ENCODE measurements at places on chromosomes 3 and 15.
A peak's percentile ranks its signal among the peaks of the same experiment; 100 is the strongest.

DNA sequence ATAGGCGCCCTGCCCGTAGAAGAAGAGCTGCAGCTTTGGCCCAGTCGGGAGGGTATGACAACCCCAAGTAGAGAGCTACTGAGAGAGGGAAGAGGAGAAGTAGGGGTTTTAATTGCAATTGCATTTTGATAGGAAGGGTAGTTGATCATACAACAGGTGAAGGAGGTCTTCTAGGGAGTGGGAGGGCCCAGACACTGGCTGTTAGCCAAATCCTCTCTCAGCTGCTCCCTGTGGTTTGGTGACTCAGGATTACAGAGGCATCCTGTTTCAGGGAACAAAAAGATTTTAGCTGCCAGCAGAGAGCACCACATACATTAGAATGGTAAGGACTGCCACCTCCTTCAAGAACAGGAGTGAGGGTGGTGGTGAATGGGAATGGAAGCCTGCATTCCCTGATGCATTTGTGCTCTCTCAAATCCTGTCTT, 408.9 kb upstream of the THBS1 start:
- DNase-seq = peak; percentile 2

DNA sequence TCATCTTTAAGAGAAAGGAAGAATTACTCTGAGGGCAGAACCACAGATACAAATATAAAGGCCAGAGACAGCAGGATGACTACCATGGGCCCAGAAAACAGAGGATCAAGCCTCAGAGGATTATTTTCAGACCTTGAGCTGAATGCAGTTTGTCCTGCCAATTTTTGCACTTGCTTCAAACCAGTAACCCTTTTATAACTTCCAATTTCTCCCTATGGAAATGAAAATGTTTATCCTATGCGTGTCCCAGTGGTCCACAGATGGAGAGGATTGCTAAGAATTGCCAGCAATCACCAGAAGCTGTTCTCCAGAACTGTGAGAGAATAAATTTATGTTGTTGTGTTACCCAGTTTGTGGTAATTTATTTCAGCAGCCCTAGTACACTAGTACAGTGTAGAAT, 26.4 kb upstream of the MME start:
- no peak for DNase-seq

DNA sequence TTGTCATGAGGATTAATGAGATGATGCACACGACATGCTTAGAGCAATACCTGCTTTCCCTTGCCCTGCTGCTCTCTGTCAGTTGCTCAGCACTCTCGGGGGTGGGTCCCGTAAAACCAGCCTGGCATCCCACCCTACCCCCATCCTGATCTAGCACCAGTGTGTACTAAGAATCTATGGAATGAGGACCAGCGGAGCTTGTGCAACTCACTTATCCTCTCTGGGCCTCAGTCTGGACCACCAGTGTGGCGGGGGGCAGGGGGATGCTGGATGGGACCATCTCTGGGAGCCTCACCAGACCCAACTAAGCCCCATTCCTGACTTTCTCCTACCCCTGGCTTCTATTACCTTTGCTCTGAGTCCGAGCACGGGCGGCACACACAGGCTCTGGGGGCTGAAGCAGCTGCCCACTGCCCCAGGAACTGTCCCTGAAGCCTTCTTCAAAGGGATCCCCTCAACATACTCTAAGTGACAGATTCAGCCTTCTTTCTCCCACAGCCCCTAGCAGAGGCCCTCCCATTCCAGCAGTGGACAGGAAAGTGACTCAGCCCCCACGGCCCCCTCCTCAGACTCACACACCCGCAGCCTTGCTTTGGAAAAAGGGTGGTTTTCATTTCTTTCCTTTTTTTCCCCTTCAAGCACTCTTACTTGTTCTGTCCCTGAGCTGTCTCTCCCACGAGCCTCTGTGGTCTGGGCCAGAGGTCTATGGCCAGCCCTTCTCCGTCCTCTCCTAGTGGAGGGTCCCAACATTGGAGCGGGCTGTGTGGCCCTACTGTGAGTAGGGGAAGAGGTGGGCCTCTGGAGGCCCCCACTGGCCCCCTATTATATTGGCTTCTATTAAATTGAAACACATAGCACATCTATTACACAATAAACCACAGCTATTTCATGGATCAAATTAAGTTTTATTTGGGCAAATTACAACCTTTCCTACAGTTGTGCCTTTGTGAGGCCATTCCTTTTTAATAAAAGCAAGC, 100.3 kb downstream of the SMAD6 start:
- DNase-seq = no peak

DNA sequence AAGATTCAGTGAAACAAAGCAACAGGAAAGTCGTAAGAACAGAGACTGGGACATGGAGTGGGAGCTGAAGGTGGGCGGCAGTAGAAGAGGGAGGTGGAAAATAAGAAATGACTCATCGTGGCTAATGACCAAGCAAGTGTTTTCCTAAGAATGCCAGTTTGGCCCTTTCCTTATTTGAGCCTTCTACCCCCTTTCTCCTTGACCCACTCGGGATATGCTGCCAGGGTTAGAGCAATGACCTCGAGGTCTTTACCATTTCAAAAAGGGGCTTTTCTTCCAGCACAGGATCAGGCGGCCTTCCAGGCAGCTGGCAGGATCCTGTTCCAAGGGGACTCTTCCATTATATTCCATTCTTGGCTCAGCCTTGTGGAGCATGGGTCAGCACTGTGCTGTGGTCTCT, 241.1 kb downstream of the RYR3 start:
- DNase-seq = no peak

DNA sequence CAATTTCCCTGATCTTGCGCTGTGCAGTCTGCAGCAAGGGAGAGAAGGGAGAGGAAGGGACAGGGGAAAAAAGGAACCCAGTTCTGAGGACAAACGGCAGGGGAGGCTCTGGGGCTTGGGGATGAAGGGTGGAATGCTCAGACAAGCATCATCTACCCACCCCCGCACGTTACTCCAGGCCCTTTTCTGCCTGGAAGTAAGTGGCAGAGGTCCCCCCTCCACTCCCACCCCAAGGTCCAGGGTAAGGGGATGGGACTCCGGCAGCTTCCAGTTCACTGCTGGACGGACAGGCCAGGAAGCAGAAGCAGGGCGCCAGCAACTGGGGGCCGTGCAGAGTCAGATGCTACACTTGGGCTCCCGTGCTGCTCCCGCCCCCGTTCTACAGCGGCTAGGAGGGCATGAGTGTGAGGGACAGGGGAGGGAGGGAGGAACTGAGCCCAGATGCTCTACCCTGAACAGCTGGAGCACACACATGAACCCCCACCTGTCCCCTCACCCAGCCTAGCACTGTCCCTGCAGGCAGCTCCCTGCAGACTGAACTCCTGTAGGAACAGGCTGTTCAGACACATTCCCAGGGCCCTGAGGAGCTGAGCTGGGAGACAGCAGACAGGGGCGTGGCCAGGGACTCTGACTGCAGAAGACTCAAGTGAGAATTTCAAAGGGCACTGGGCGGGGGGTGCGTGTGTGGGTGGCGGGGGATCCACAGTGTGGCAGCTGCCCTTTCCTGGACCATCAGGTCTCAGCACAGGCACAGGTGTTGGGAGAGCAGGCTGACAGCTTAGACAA, 59.7 kb downstream of the SENP2 start:
- no peak for DNase-seq

DNA sequence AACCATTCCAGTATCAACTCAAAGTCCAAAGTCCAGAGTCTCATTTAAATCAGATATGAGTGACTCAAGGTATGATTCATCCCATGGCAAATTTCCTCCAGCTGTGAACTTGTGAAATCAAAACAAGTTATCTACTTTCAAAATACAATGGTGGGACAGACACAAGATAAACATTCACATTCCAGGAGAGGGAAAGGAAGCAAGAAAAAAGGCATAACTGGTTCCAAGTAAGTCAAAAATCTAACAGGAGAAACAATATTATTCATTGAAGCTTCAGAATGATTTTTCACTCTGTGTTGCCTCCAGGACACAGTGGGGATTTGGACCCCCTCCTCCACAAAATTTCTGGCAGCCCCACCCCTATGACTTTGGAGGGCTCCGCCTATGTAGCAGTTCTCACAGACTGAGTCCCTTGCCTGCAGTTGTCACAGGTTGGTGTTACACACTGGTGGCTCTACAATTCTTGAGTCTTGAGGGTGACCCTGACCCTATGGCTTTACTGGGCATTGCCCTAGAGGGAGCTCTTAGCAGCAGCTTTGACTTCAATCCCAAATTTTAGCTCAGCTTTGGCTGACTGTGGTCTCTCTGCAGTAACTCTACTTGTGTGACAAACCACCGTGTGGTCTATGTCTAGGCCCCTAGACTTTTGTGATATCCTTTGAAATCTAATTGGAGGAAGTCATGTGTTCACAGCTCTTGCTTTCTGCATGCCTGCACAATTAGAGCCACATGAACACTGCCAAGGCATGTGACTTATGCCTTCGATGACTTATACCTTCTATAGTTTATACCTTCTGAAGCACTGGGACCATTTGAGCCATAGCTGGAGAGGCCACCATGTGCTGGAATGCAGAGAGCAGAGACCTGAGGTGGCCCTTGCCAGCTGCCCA, 644.2 kb downstream of the GRM7 start:
- no peak for DNase-seq

GRCh38 chr15:101573951-101574350, 78.2 kb downstream of the TM2D3 start:
- DNase-seq = no peak

- peak; percentile 52 for DNase-seq
Measured at GRCh38 chr3:53219895-53220483, 35.8 kb downstream of the TKT start.

GRCh38 chr15:78389738-78390137, 48.3 kb upstream of the IREB2 start:
- no peak for DNase-seq

DNA sequence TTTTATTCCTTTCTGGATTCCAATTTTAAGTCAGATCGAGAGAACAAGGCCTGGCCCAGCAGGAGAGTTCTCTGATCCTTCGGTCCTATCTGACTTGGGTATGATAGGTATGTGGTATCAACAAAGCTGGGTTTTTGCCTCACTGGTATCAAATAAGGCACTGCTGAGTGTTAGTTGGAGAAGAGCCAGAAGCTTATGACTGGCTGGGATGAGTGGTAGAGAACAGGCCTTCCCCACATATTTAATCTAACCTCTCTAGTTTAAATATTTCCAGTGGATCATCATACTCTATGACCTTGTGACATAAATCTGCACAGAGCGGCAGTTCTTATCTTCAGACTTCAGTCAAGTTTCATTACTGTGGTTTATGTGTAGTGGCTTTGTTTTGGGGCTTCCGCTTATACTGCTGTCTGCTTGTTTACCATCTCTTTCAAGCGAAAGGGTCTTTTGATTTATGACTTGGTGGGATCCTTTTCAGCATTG, 164.5 kb downstream of the PTPRG start:
- no peak for DNase-seq

- no peak for DNase-seq
Measured at GRCh38 chr15:33191591-33191990, 2.9 kb downstream of the FMN1 start.

- DNase-seq = no peak
Measured at GRCh38 chr3:37093481-37093880, 80.9 kb downstream of the LRRFIP2 start.

- no peak for DNase-seq
Measured at GRCh38 chr15:41218851-41219250, 11.7 kb downstream of the EXD1 start.

GRCh38 chr3:35141406-35141805, 497.9 kb upstream of the ARPP21 start:
- DNase-seq = no peak

DNA sequence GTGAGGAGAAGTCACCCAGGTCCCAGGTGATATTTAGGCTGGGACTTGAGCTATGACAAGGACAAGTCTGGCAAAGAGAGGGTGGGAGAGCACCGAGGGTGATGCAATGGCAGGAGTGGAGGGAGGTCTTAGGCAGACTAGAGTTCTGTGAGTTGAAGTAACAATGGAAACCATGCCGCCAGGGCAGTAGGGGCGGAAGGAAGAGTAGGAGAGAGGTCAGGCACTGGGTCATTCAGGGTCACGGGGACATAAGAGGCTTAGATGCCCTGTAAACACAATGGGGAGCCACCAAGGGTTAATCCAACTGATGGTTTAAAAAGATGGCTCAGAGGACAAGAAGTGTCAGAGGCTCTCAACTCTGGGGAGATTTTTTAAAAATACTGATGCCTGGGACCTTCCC, 199.7 kb upstream of the LRTM1 start:
- no peak for DNase-seq

- no peak for DNase-seq
Measured at GRCh38 chr3:112092496-112093179, 6.4 kb downstream of the C3orf52 start.

DNA sequence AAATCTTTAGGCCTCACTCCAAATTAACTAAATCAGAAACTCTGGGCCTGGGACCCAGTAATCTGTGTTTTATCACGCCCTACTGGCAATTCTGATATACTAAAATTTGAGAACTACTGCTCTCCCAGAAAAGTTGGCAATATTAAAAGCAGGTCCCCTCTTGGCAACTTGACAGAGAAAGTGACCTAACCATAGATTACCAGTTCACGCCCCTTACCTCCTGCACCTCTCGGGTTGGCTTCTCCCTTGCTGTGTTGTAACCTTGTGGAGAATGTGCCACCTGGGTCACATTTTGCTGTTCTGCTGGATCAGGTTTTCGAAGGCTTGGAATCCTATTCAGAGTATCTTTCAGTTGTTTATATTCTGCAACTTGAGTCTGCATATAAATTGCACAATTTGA, 59.1 kb downstream of the GOLIM4 start:
- DNase-seq = no peak

DNA sequence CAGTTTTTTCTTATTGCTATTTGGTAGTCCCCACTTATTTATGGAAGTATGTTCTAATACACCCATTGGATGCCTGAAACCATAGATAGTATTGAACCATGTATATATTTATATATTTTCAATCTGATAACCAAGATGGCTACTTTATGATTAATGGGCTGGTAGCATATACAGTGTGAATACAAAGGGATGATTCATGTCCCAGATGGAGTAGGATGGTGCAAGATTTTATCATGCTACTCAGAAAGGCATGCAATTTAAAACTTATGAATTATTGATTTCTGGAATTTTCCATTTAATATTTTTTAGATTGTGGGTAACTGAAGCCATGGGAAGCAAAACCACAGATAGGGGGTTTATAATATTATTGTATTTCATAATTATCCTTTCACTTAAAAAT, 35.2 kb downstream of the AP4E1 start:
- no peak for DNase-seq

GRCh38 chr15:59501597-59501996, 63.6 kb downstream of the FAM81A start:
- DNase-seq = peak; percentile 4

DNA sequence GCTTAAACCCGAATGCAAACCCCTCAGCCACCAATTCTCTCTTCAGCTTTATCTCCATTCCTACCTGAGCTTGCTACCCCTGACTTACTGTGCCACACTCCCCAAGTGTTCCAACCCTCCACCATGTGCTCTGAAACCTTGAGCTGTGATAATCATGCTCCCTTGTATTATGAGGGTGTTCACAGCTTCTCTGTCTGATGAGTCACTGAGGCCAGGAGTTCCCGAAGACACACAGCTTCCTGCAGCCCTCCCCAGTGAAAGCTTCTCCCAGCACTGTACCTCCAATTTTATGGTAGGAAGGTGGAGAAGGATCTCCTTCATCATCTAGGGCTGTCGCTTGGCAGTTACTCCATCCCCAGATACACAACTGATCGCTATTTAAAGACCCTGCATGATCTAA, 24.9 kb downstream of the STAC start:
- DNase-seq = no peak
